ENCODE measurements at places on chromosomes 5 and 9.

GRCh38 chr9:106622164-106622487 lies 240.8 kb upstream of the ZNF462 start:
- DNase-seq: no peak

DNA sequence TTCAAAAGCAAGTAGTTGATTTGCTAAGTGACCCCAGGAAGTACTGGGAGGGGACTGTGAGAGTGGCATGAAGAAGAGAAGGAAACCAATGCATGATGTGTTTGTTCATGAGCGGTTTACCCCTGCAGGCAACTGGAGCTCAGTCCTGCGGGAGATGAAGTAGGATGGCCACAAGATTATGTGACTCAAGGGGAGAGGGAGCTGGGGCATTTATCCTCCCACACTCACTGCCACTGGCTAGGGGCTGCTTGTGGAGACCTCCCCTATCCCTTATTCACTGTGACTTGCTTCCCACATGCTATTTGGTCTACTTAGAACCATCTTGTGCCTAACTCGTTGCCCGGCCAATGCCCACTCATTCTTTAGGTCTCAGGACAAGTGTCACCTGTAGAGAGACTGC lies 60.6 kb upstream of the TRIO start:
- no peak for DNase-seq

GRCh38 chr9:137115394-137116026 lies 977 bp upstream of the DPP7 start:
- DNase-seq: no peak

DNA sequence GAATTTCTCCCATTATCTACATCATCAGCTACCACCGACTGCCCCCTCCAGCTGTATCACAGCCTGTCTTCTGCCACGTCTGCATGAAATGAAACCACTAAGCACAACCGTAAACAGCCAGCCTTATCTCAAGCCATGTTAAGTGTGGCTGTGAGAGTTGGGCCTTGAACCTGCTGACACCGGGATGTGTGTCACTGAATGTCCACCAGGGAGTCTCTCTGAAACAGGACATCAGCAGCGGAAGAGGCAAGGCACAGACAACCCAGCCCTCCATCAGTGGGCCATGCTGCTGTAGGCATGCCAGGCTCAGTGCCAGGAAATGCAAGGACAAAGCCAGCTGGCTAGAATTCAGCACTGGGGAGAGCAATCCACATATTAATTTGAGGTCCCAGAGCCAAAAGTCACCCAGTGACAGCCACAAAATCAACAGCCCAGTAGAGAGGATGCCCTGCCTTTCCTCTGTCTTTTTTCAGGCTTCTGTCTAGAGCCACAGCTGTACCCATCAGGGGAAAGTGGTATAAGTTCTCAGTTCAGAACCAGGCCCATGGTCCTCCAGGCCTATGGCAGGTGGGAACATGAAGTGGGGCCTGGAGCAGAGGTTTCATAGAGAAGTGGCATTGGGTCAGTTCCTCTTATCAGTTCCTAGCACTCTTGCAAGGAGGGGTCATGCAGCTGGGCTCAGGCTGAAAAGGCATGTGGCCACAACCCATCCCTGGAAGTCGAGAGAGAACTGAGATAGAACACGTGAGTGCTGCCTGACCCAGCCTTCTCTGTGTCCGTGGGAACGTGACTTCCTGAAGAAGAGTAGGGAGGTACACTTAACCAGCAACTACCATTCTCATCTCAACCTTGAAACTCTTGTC lies 199.4 kb downstream of the ESM1 start:
- no peak for DNase-seq

DNA sequence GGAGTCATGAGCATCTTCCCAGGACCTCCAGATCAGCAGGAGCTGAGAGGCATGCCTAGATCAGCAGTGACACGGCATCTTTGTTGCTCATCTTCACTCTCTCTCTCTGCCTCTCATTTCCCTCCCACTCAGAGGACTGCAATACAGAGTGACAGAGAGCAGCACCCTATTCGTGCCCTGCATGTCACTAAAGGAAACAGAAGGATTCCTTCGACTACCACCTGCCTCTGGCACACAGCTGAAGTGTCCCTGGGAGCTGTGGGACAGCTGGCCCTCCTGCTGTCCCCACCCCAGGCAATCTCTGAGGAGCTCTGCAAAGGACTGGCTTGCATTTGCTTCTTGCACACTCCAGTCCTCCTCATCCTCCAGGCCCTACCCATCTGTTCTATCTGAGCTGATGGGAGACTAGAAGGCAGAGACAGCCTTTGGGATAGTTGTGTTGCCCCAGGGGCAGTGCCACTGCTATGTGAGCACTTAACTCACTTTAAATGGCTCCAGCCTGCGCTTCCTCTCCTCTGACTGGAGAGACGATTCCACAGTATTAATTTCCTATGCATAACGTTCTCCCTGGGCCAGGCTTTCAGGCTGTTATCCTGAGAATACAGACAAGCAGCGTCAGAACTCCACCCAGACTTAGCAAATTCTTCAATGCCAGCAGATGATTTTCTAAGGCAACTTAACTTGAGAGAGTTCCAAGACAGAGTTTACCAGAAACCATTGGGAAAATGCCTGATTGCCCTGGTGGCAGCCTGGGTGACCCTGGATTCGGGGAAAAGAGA lies 167.6 kb upstream of the MAP1B start:
- DNase-seq: no peak

DNA sequence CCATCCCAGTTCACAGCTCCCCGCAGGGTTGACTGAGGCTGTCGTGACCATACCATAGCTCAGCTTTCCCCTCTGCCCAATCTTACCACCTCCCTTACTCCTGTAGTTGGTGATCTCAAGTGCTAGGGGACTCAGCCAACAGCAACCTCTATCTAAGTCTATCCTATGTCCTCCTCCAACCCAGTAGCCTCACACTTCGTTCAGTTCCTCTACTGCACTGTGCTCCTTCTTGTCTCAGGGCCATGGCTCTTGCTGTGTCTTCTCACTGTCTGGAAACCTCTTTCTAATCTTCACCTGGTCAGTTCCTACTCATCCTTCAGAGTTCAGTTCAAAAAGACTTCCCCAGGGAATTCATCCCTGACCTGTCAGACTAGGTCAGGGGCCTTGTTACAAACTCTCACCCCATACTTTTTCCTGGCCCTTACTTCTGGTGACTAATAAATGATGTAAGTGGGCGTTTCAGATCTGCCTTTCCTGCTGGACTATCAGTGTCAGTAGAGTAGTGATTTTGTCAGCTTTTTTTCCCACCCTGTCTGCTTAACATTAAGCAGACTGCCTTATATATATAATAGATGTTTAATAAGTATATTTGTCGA lies 53.6 kb upstream of the NR3C1 start:
- no peak for DNase-seq

All from stimulated activated CD8-positive, alpha-beta memory T cell treated with anti-CD3 and anti-CD28 coated beads, Interleukin-4, amount 100 ng/mL, for 1 hour (primary cell).